ENCODE measurements at places on chromosomes 16 and 17.

- DNase-seq, result no peak
Observed at GRCh38 chr16:17173281-17173680, 297.5 kb downstream of the XYLT1 start.

DNA sequence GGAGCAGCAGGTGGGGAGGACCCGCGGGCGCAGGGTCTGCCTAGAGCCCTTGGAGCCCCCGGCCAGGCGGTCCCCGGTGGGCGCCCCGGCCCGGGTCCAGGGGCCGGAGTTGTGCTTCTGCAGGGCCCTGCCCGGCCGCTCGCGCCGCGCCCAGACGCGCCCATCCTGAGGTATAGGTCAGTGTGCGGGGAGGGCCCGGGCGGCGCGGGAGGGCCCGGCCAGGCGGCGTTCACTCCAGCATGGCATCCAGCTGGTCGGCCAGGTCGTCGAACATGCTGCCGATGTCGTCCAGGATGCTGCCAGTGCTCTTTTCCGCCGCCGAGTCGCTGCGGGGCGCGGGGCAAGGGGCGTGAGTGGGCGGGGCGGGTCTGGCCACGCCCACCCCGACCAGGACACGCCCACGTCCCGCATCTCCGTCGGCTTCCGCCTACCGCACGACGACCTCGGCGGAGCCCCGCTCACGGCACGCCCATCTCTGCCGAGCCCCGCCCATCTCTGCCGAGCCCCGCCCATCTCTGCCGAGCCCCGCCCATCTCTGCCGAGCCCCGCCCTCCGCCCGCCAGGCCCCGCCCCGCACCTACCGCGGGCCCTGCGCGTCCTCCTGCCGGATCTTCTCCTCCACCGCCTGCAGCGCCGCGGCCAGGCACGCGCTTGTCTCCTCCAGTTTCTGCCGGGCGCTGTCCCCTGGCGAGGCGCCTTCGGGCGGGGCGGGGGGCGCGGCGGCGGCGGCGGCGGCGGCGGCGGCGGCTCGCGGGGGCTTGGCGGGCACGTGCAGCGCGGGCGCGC is 17.9 kb downstream of the CASKIN1 start:
- no peak for DNase-seq

DNA sequence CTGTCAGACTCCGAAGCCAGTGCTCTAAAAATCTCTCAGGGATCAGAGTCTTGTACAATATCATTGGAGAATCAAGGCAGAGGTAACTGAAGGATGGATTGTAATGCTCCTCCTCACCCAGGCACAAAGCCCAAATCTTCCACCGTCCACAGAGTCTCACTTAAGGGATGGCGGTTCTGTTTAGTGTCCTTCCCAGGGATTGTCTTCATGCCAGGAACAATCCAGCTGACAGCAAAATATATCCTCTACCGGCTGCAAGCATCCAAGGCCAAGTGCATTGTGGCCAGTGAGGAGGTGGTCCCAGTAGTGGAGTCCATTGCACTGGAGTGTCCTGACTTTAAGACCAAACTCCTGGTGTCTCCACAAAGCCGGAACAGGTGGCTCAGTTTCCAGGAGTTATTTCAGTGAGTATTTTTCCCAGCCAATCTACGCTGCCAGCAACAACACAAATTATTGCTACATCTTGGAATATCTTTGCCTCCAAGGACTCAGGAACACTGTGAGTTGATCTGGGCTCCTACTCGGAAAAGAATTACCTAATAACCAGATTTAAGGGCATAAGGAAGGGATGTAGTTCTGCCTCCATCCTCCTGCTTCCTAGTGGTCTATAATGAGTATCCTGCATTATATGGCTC is 13.9 kb upstream of the ACSM1 start:
- DNase-seq, result no peak

- DNase-seq, result no peak
Observed at GRCh38 chr17:40298726-40299125, 10.3 kb upstream of the RARA start.

- DNase-seq, result no peak
Observed at GRCh38 chr17:4318186-4318585, 48.3 kb downstream of the UBE2G1 start.

- DNase-seq, result no peak
Observed at GRCh38 chr17:81084680-81085419, 49.9 kb downstream of the BAIAP2 start.

- DNase-seq, result no peak
Observed at GRCh38 chr16:368388-369158, 1.8 kb downstream of the MRPL28 start.

- peak; percentile 86 for DNase-seq
Observed at GRCh38 chr16:68069511-68070248, 15.5 kb upstream of the NFATC3 start.

DNA sequence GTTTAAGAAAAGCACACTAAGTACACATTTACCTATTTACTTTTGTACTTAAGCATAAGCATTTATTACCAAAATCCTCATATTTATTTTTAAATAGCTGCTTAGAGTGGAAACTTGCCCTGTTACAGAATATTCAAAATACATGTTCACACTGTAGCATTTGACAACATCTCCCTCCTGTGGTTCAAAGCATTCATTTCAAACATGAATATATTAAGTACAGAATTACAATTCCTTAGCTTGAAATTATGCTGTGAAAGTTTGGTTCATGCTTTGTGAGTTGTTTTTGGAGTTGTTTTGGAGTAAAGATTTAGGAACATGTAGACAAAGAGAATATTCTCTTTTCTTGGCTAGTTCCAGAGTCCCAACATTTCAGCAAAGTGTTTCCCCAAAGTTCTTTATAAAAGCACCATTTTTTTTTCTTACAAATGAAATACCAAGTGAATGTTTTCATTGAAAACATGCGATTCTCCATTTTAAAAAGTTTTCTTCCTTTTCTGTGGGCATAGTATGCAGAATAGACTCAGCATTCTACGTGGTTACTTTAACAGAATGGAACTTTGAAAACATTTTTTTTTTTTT is 33.2 kb downstream of the TUBD1 start:
- no peak for DNase-seq

DNA sequence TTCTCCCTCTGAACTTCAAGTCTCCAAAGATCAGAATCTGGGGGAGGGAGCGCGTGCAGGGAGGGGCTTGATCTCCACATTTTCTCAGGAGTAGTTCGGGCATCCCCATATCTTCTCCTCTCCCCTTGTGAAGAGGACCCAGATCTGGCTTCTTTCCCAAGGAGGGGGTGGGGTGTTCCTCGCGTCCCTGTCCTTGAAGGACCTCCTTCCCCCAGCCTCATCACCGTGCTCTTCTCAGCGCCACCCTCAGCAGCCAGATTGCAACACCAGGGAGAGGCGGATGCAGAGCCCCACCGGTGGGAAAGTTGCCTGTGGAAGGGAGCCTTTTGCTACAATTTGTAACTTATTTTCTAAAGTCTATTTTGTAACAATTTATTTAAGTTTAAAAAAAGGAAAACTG is 5.7 kb downstream of the PRSS53 start:
- DNase-seq, result no peak

Data from WERI-Rb-1 (cell line).